Activated T-helper 1 cell treated with anti-CD3 and anti-CD28 coated beads, Interleukin-2, amount 50 U/mL, for 16 hours (primary cell): ENCODE measurements at places on chromosomes 3 and 15.
A peak's percentile ranks its signal among the peaks of the same experiment; 100 is the strongest.

- DNase-seq = no peak
Measured at GRCh38 chr3:122803977-122804376, 9.1 kb downstream of the SLC49A4 start.

DNA sequence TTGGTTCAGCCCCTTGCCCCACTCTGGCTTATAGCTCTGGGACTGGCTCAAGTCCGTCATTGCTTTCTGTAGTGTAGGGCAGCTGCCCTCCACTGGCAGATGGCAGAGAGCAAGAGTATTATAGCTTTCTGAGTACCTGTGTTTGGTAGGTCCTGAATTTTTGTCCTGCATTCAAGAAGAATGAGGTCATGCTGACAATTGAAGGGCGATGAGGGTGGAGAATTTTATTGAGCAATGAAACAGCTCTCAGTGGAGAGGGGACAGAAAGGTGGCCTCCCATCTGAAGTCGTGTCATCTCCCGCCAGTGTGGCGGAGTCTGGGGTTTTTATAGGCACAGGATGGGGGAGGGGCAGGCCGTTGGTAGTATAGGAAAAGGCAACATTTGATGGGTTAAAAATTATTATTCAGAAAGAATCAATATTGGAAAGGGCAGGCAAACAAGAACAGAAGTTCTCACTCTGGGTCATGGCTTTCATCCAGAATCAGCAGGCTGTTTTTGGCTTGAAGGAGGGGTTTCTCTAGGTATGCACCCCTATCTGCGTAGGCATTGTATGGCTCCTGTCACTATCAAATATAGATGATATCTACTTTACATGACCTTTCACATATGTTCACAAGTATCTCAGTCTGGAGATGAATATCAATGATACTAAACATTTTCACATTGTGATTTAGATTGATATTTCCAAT is 1239.7 kb upstream of the ALCAM start:
- DNase-seq = no peak

DNA sequence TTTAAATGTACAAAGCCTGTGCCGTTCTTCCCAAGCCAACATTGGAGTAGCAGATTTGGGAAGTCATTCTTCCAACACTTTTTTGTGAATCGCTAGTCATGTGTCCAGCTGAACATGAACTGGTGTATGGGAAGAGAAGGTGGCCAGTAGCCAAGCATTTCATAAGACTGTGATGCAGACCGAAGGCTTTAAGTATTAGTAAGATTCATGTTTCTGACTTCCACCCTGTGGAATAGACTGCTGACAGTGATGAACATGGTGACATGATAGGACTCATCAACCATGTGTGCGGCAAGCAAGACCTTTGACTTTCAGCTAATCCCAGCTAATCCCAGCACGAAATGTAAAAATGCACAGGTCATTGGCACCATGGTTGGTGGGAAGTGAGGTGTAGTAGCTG is 48.3 kb upstream of the THSD4 start:
- DNase-seq = no peak

- DNase-seq = peak; percentile 38
Measured at GRCh38 chr3:153160451-153161137, 1.4 kb upstream of the RAP2B start.

DNA sequence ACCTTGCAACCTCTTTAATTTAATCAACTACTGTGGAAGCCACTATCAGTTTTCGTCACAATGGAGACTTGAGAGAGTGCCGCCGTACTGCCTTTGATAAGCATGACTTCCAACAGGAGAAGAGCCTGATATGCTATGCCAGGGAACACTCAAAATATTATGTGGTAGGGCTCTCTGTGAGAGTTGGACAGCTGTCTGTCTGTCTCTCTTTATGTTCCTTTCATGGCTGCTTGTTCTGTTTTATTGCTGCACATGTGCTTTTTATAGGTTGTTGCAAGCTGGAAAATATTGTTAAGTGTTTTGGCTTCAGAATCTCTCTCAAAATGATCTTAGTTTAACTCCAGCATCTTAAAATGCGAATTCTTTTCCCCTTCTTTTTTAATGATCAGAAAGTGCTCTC is 249.4 kb upstream of the RARB start:
- DNase-seq = no peak

DNA sequence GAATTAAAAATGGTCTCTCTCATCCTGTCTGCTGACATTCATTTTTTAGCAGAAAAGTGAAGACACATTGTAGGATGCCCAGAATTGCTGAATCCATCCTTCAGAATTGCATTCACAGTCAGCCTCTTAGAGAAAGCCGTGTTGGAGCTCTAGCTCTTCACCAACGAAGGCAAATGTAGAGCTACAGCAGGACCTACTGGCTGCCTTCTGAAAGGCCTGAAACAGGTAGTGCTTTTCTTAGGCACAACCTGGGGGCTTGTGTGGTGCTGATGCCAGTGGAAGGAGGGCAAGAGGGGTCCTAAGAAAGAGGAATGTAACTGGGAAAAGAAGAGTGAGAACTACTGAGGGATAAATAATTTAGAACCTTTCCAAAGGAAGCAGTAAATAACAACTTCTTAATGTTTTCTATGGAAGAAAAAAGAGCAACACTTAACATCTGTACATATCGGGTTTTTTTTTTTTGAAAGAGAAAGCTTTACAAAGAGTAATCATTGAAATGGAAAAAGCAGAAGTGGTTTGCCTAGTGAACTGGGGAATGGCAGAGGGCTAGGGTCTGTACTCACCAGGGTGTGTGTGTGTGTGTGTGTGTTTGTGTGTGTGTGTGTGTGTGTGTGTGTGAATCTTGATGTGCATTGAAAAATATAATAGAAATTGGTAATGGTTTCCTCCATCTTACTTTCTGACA is 297.8 kb downstream of the SATB1 start:
- no peak for DNase-seq

GRCh38 chr15:80180468-80180867 is 27.7 kb downstream of the FAH start:
- DNase-seq = no peak

- no peak for DNase-seq
Measured at GRCh38 chr3:120355486-120355885, 6.3 kb upstream of the LRRC58 start.

- DNase-seq = no peak
Measured at GRCh38 chr15:29844290-29844903, 22.1 kb upstream of the TJP1 start.

DNA sequence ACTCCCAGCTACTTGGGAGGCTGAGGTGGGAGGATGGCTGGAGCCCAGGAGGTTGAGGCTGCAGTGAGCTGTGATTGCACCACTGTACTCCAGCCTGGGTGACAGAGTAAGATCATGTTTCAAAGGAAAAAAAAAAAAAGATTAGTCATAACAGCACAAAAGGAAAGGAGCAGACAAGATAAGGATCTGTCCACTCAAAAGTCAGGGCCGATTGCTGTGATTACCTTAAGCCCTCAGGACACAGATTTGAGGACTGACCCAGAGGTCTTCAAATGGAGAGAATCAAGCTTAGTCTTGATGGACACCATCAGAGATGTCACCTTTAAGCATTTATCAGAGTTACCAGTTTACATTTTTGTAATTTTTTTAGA is 23.9 kb upstream of the HEG1 start:
- DNase-seq = no peak

GRCh38 chr3:196889844-196890708 is 22.4 kb downstream of the SENP5 start:
- no peak for DNase-seq

DNA sequence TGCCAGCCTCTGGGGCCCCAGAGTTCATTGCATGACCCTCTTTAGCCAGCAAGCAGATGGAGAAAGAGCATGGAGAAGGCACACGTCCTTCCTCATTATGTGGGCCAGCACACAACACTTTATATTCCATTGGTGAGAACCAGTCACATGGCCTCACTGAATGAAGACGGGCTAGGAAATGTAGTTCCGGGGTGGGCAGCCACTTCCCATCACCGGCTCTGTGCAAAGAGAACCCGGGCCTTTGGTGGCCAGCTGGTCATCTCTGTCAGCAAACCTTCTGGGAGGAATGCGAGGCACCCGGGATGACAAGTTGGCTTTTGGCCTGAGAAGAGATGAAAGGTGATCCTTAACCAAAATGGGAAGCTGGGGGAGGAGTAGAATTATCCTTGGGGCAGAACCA is 90.2 kb upstream of the VGLL4 start:
- DNase-seq = no peak

- DNase-seq = no peak
Measured at GRCh38 chr3:25510797-25511196, 82.7 kb downstream of the RARB start.

- no peak for DNase-seq
Measured at GRCh38 chr3:50840983-50841489, 166.3 kb downstream of the DOCK3 start.
